ENCODE measurements at places on chromosomes 12 and 14.

- no peak for DNase-seq
Measured at GRCh38 chr12:122308811-122309210, 42.5 kb upstream of the VPS33A start.

GRCh38 chr12:65184176-65184857 is 14.9 kb downstream of the LEMD3 start:
- no peak for DNase-seq

DNA sequence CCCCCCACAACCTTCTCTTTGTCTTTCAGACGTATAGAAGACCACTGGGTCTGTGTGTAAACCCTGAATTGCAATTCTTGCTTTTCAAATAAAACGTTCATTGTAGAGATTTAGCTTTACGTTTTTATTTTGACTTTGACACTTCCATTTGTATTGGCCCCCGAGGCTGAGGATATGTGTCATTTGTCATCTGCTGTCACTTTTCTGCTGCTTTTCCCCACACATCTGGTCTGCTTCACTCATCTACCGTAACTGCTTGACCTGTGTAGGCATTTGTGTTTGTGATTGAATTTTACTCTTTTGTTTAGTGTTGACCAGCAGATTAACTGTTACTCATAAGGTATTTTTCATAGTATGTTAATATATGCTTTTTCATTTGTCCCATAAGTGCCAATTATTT is 157.2 kb upstream of the SYT10 start:
- DNase-seq: no peak

DNA sequence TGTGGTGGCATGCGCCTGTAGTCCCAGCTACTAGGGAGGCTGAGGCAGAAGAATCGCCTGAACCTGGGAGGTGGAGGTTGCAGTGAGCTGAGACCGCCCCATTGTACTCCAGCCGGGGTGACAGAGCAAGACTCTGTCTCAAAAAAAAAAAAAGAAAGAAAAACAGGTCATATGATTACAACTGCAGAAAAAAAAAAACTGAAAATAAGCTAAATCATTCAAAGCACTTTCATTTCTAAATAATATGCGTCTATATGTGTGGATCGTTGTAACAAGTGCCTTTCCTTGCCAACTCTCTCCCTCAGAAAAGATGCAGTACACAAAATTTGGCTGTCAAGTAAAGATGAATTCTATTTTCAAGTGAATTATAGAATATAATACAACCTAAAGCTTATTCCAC is 42.4 kb downstream of the ATXN2 start:
- no peak for DNase-seq

DNA sequence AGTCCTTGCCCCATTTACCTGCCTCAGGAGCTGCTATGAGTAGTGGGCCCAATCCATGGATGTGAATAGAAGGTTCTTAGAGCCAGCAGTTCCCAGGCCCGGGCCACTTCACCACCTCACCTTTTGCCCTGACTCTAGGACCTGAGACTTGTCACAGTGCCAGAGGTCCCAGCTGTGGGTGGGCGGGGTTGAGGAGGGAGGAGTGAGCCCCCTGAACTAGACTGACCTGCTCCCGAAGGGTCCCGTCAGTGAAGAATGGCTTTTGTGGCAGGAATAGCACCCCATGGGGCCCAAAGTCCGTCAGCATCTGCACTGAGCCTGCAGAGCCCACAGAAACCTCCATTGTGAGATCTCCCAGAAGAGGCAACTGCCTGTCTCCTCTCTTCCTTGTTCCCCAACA is 12.9 kb downstream of the ABCD4 start:
- DNase-seq: no peak

DNA sequence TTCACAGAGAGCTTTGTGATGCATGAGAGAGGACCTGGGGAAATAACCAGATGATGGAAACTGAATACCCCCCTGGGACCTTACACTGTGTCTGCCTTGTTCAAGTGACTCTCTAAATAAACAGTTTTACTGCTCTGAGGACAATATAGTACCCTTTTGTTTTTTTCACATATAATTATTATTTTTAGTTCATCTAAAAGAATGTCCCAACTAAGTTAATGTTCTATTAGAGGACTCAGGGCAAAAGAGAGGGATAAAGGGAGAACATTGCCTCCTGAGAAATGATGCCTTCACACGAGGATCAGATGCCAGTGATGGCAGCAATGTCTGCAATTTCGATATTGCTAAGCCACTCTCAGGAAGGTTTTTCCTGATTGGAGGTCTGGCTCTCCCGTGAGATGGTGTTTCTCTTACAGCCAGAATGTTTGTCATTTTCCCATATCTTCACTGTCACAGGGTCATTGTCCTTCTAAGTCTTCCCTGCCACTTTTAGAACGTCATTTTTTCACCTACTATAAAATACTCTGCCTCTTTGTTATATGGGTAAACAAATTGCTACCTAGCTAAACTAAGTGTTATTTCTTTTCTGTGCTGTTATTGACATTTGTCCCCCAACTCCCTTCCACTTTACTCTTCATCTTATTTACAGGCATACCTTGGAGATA is 201.6 kb downstream of the RAD51B start:
- DNase-seq: no peak

DNA sequence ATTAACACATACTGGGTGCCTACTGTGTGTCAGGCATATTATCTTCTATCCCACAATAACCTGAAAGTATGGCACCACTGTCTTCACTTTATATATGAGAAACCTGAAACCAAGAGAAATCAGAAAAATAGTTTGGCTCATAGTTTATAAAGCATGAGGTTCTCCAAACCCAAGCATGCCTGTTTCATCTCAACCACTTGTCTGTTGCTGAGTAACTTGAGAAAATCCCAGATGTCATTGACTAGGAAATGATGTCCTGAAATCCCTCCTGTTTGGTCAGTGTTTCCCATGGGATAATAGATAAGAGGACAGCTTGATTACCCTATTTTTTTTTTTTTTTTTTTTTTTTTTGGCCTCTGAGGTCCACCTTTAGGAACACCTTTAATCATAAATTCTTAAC is 2.6 kb upstream of the IFNG-AS1 start:
- DNase-seq: no peak

DNA sequence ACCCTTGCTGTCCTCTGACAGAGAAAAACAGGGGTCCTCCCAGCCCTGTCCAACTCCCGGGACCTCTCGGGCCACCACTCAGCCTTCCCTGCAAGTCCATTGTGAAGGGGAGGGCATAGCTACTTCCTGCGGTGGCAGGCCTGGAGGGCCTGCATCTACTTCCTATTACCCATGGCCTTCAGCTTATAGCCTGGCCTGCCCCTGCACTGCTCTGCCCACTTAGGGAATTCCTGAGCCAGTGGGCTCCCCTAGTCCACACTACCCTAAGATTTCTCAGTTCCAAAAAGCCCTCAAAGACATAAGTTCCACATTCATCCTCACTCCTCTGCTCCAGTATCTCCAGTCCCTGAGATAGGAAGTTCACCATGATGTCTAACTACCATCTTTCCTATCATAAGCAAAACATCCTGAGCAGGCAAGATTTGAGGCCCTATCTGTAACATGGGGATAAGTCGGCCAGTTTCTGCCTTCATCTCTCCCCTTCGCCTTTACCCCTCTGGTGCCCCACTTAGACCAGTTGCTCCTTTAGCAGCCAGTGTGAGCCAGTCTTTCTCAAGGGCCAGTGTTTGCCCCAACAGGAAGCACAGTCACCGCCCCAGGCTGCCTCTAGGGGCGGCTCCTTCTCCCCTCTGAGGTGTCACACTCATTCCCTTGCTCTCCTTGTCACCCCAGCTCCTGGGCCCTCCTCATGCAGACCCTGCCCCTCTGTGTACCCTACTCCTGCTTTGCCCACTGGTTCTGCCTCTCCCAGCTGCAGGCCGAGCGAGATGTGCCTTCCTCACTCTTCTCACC is 10.9 kb downstream of the HDAC7 start:
- DNase-seq: no peak

GRCh38 chr12:54172168-54172567 is 16.6 kb downstream of the SMUG1 start:
- DNase-seq: no peak

DNA sequence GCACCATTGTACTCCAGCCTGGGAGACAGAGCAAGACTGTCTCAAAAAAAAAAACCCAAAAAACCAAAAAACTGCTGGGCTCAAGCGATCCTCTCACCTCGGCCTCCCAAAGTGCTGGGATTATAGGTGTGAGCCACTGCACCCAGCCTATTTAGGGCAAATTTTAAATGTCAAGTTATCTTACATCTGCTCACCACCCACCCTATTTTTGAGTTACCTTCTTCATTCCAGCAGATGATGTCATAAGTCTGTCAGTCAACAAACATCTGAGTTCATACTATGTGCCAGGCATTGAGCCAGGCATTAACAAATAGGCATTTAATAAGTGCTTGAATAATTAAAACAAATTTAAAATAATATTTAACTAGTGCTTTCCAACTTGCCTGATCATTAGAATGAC is 21.5 kb downstream of the BATF start:
- DNase-seq: no peak

- no peak for DNase-seq
Measured at GRCh38 chr12:104137001-104137901, 759 bp downstream of the NFYB start.

GRCh38 chr12:132413931-132414588 is 75.9 kb upstream of the FBRSL1 start:
- no peak for DNase-seq

DNA sequence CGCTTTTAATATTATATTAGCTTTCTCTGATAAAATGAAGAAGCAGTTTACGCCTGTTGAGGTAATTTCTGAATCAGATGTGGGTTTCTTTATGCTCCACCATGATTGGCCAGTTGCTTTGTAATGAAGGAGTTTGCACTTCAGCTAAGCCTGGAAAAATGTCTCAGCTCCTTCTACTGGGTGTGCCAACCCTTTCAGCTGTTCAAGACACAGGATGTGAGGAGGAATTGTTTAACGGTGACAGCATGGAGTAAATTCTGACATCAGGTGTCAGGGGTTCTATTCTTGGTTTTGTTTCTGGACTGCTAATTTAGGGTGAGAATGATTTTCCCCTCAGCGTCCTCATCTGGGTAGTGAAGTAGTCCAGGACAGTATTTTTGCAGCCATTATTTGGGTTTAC is 43.5 kb downstream of the FLRT2 start:
- DNase-seq: no peak

GRCh38 chr14:61797309-61797708 is 35.1 kb downstream of the SNAPC1 start:
- no peak for DNase-seq

GRCh38 chr12:111063295-111064026 is 143.1 kb upstream of the MYL2 start:
- DNase-seq: no peak

- DNase-seq: no peak
Measured at GRCh38 chr14:103317251-103317650, 16.8 kb upstream of the EIF5 start.

- no peak for DNase-seq
Measured at GRCh38 chr12:66188584-66189485, at the start of gene IRAK3. Gene IRAK3, plus strand, starts transcription at chr12:66189214. Its CDS starts 86 bp downstream, at chr12:66189300.

Data from brain microvascular endothelial cell (primary cell).